ENCODE measurements at places on chromosomes 6 and 20.

DNA sequence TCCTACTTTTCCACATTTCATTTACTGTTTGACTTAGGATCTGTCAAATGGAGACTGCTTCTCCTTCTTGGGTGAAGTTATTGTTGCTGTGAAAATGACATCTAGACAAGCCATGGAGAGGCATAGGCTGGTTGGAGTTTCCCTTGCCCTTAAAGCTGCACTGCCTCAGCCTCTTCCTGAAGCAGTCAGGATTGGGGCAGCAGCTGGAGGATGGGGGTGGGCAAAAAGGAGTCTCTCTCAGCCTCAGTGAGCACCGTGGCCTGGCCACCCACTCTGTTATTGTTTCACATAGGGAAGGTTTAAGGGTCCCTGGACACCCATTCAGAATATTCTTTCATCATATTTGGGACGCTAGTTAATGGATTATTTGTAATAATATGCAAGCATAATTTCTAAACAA lies 7.7 kb upstream of the ZBTB24 start:
- H3K27ac ChIP-seq: no peak overlapping the region
- H3K36me3 ChIP-seq: no peaks in the 10 kb centered on the region
- no peak overlapping the region for H3K4me3 ChIP-seq
- H3K4me1 ChIP-seq: no peaks in the 10 kb centered on the region

DNA sequence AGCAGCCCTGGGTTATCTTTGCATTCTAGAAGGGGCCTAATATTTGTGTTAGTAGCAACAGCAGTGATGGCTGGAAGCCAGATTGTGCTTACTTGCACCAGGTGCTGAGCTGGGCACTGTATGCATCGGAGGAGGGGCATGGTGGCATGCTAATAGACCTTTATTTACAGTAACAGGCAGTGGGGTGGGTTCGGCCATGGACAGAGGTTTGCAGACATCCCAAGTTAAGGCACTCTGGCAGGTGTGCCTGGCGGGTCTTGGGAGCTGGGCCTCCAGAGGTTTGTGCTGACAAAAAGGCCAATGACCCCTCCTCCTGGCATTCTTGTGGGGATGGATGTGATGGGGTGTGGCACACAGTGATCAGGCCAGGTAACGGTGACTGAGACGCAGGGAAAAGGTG lies 39.0 kb upstream of the CD93 start:
- H3K4me3 ChIP-seq: no peak overlapping the region
- peaks cover 29% of the 10 kb centered on the region for H3K4me1 ChIP-seq
- no peak for DNase-seq
- H3K27ac ChIP-seq: no peak overlapping the region
- H3K27me3 ChIP-seq: no peaks in the 10 kb centered on the region

- H3K27me3 ChIP-seq: no peaks in the 10 kb centered on the region
- H3K4me3 ChIP-seq: no peak overlapping the region
- H3K27ac ChIP-seq: peak overlapping the region; percentile 78
Measured at GRCh38 chr6:27873021-27873940, 38.9 kb downstream of the OR2B2 start.

DNA sequence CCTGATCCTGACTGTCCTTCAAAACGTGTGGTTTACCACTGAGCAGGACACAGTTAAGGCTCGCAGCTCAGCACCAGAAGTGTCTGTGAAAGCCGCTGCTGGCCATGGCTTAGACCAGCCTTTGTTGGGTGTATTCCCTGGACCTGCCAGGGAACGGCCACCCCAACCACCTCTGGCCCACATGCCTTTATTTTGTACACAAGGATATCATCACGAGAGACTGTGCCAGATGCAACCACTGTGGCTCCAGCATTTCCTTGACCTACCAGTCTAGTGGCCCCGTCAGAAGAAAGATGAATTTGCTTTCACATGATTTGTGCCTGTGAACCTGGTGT lies 49.2 kb upstream of the FOXQ1 start:
- no peak overlapping the region for H3K4me3 ChIP-seq
- no peak for DNase-seq
- H3K27ac ChIP-seq: peak overlapping the region; percentile 100
- H3K4me1 ChIP-seq: peaks cover 62% of the 10 kb centered on the region
- H3K27me3 ChIP-seq: no peaks in the 10 kb centered on the region

DNA sequence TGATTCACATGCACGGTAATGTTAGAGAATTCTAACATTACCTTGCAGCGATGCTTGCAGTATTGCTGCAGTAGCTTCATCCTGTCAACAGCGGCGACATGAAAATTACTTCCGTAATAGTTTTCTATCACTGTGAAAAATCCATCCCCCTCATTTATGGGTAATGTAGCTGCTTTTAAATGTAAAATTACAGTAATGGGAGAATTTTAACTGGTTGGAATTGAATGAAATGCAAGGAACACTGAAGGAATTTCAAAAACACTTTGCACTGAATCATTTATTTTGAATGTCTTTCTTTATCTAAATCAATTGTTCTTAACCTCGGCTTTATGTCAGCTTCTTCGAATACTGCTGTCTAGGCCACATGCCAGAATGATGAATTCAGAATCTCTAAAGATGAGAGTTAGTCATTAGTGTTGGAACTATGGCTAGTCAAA lies 102.4 kb upstream of the HIVEP1 start:
- H3K36me3 ChIP-seq: no peaks in the 10 kb centered on the region
- no peaks in the 10 kb centered on the region for H3K4me1 ChIP-seq
- no peak overlapping the region for H3K27ac ChIP-seq

DNA sequence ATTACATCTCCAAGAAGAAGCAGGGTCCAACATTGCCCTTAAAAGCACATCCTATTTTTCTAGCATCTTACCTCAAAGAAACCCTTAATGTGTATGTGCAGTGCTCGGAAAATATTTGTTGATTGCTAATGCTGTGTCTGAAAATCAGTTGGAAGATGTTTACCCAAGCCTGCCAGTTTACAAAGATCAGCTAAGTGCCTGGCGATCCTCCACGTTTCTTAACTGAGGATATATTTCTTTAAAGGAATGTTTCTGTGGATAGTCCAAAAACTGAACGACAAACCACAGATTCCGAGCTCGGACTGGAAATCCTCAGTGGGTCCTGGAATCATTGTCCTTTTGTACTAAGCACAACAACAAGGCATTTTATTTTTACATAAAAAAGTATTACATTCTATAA lies 595.7 kb upstream of the ARID1B start:
- H3K4me3 ChIP-seq: no peak overlapping the region
- no peak for DNase-seq
- H3K4me1 ChIP-seq: no peaks in the 10 kb centered on the region
- no peaks in the 10 kb centered on the region for H3K27me3 ChIP-seq
- no peaks in the 10 kb centered on the region for H3K36me3 ChIP-seq
- H3K27ac ChIP-seq: no peak overlapping the region

DNA sequence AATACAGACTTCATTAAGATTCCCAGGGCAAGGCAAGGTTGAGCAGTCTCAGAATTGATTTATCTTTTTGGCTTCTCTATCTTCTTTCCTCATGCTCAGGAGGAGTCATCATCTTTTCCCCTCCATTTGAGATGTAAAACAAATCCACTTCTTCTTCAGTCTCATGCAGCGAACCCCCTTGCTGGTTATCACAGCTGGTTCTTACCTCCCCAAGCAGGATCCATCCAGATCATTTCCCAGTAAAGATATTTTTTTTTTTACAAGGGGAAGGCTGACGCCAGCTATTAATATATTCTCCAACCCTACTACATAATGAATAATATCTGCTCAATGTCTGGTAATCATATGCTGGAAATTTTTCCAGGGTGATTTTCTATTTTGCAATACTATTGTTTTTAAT lies 508.9 kb upstream of the NOX3 start:
- H3K4me1 ChIP-seq: no peaks in the 10 kb centered on the region
- H3K4me3 ChIP-seq: no peak overlapping the region
- DNase-seq: no peak

DNA sequence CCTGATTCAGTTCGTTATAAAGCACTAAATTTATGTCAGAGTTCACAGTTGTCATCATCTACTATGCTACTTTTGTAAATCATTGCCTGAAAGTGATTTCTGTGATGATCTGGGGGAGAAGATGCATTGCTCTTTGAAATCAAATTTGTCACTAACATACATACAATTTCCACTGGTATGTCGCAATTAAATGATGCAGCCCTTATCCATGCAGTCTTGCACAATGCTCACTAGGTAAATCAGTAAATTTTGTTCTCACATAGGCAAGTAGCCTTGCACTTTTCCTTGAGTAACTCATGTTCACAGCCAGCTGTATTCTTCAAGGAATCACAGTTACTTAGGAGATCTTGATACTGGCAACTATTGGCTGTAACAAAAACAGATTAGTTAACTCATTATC lies 20.8 kb downstream of the CRISP2 start:
- H3K27me3 ChIP-seq: no peaks in the 10 kb centered on the region
- no peak for DNase-seq

GRCh38 chr6:150659046-150659763 lies 59.5 kb downstream of the PLEKHG1 start:
- no peaks in the 10 kb centered on the region for H3K27me3 ChIP-seq
- DNase-seq: no peak
- H3K4me3 ChIP-seq: no peak overlapping the region
- H3K36me3 ChIP-seq: no peaks in the 10 kb centered on the region
- no peak overlapping the region for H3K27ac ChIP-seq
- 0 out of 2 replicates have a peak, but pooled peaks cover 5% of the 10 kb centered on the region for H3K4me1 ChIP-seq

DNA sequence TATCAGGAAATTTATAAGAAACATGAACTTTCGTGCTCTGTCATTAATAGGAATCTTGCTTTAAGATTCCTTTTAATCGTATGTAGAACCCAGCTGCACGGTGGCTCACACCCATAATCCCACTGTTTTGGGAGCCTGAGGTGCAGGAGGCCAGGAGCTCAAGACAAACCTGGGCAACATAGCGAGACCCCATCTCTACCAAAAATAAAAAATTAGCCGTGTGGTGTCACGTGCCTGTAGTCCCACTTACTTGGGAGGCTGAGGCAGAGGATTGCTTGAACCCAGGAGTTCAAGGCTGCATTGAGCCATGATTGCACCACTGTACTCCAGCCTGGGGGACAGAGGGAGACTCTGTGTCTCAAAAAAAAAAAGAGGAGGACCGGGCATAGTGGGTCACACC lies 7.4 kb downstream of the PTPRA start:
- H3K27ac ChIP-seq: no peak overlapping the region
- no peaks in the 10 kb centered on the region for H3K27me3 ChIP-seq
- H3K4me1 ChIP-seq: peaks cover 12% of the 10 kb centered on the region
- H3K36me3 ChIP-seq: no peaks in the 10 kb centered on the region
- H3K4me3 ChIP-seq: no peak overlapping the region
- no peak for DNase-seq

- no peaks in the 10 kb centered on the region for H3K36me3 ChIP-seq
- peaks cover 34% of the 10 kb centered on the region for H3K4me1 ChIP-seq
- H3K27me3 ChIP-seq: no peaks in the 10 kb centered on the region
Measured at GRCh38 chr6:2224847-2225382, 20.5 kb downstream of the GMDS start.

- H3K4me1 ChIP-seq: no peaks in the 10 kb centered on the region
- H3K27me3 ChIP-seq: no peaks in the 10 kb centered on the region
- H3K36me3 ChIP-seq: no peaks in the 10 kb centered on the region
- DNase-seq: no peak
- H3K4me3 ChIP-seq: no peak overlapping the region
Measured at GRCh38 chr6:169991913-169992312, 240.5 kb downstream of the ERMARD start.

DNA sequence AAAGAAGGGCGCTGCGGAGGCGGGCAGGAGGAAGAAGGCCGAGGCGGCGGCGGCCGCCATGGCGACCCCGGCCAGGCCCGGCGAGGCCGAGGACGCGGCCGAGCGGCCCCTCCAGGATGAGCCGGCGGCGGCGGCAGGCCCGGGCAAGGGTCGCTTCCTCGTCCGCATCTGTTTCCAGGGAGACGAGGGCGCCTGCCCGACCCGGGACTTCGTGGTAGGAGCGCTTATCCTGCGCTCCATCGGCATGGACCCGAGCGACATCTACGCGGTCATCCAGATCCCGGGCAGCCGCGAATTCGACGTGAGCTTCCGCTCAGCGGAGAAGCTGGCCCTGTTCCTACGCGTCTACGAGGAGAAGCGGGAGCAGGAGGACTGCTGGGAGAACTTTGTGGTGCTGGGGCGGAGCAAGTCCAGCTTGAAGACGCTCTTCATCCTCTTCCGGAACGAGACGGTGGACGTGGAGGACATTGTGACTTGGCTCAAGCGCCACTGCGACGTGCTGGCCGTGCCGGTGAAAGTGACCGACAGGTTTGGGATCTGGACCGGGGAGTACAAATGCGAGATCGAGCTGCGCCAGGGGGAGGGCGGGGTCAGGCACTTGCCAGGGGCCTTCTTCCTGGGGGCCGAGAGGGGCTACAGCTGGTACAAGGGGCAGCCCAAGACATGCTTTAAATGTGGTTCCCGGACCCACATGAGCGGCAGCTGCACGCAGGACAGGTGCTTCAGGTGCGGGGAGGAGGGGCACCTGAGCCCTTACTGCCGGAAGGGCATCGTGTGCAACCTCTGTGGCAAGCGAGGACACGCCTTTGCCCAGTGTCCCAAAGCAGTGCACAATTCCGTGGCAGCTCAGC lies 780 bp downstream of the ZCCHC3 start:
- H3K36me3 ChIP-seq: peaks cover 4% of the 10 kb centered on the region
- H3K4me3 ChIP-seq: peak overlapping the region; percentile 64
- peaks cover 19% of the 10 kb centered on the region for H3K4me1 ChIP-seq
- DNase-seq: peak; percentile 71
- H3K27me3 ChIP-seq: no peaks in the 10 kb centered on the region

GRCh38 chr6:38239719-38240451 lies 399.8 kb downstream of the BTBD9 start:
- no peak for DNase-seq
- no peaks in the 10 kb centered on the region for H3K36me3 ChIP-seq
- H3K4me3 ChIP-seq: no peak overlapping the region
- no peak overlapping the region for H3K27ac ChIP-seq
- no peaks in the 10 kb centered on the region for H3K4me1 ChIP-seq
- no peaks in the 10 kb centered on the region for H3K27me3 ChIP-seq

All from Caco-2 (cell line).